ENCODE measurements at places on chromosomes 13 and 19.

GRCh38 chr19:6216236-6216995, 63.4 kb downstream of the MLLT1 start:
- DNase-seq: no peak

DNA sequence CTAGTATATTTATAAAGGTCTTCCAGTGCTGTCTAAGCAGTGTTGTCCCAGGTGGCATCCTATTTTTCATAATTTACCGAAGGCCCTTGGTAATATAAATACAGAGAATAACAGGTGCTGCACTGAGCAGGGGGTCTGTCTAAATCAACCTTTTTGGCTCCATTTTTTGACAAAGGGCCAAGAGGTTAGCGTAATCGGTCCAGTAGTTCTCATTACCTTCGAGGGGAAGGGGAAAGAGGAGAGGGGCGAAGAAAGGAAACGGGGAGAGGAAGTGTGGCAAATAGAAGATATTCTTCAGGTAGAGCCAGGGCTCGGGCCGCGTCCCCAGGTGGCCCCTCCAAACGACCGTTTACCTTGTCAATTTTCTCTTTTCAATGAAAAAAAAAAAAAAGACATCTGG, 749 bp upstream of the PAN3 start:
- no peak for DNase-seq

DNA sequence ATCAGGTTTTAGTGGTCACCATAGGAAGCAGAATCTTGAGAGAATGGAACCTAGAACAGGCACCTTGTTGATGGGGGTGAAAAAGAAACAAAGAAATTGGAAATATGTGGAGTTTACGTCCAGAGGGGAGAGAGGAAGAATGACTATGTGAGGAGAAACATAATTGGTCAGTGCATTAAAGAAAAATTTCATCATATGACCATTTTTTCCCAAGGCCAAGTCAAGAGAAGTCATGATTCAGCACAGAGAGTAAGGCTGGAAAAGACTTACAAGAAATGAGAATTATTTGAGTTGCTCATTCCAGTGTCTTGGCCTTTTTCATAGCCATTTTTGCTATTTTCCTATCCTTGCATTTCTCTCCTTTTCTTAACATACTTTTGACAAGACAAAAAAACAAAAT, 421.7 kb downstream of the EFNB2 start:
- no peak for DNase-seq

DNA sequence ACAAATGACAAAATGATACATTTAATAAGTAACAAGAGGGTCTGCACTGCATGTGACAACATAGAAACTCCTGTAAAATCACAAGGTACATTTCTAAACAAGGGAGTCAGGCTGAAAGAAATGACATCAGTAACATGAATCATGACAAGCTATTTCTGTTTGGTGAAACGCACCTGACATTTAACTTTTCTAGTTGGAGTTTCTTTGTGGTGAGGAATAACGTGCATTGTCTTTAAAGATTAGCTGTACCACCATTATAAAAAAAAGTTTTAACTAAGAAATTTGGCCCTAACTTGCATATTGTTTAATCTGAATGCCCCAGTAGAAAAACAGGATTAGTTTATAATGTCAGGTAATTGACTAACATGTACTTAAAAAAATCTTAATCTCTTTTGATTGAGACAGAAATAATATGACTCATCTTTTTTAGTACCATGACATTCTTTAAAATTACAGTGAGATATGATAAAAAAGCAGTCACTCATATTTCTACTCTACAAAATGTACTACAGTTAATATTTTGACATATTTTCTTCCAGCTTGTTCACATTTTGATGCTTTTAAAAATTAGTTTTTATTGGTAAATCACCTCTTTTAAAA, 418.2 kb downstream of the KLF12 start:
- DNase-seq: no peak

DNA sequence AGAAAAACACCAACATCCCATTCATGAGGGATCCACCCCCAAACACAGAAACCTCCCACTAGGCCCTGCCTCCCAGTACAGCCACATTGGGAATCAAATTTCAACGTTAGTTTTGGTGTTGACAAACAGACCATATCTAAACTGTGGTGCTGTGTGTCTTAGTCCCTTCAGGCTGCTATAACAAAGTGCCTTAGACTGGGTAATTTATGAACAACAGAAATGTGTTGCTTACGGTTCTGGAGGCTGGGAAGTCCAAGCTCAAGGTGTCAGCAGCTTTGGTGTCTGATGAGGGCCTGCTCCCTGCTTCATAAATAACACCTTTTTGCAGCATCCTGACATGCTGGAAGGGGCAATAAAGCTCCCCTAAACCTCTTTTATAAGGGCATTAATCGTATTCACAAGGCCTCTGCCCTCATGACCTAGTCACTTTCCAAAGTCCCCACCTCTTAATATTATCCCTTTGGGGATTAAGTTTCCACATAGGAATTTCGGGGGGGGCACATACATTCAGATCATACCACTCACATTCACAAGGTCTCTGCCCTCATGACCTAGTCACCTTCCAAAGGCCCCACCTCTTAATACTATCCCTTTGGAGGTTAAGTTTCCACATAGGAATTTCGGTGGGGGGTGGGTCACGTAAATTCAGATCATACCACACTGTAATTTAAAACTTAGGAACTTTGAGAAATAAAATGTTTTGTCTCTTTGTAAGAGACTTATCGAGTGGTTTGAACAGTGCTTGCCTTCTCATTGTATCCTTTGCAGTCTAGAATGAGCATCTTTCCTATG, 27.5 kb downstream of the ZNF507 start:
- no peak for DNase-seq

GRCh38 chr19:54335164-54335563, 3.8 kb downstream of the LILRA4 start:
- no peak for DNase-seq

GRCh38 chr13:41613984-41614661, 156.8 kb downstream of the RGCC start:
- DNase-seq: no peak

GRCh38 chr19:35501684-35502083, 11.4 kb upstream of the KRTDAP start:
- no peak for DNase-seq

DNA sequence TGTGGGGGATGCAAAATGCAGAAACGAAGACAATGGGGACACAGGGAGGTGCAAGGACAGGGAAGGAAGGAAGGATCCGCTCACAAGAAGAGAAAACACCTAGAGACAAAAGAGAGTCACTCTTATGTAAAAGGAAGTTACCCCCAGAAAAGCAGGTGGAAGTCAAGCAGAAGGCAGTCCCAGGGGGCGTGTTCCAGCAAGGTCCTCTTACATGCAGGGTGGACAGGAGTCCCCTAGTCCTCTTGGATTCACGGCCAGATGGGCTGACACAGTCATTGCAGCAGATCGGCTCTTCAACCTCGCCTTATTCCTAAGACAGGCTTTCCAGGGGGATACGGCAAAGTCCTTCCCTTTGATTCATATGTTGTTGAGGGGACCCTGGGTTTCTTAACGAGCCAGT, 83.9 kb upstream of the SPATA13 start:
- no peak for DNase-seq

- no peak for DNase-seq
These were observed 523.1 kb downstream of the DCT start for GRCh38 chr13:93956426-93956825.

- no peak for DNase-seq
These were observed 6.8 kb downstream of the ZNF134 start for GRCh38 chr19:57620673-57621348.

- DNase-seq: no peak
These were observed 47.7 kb downstream of the FNDC3A start for GRCh38 chr13:49023431-49023830.

DNA sequence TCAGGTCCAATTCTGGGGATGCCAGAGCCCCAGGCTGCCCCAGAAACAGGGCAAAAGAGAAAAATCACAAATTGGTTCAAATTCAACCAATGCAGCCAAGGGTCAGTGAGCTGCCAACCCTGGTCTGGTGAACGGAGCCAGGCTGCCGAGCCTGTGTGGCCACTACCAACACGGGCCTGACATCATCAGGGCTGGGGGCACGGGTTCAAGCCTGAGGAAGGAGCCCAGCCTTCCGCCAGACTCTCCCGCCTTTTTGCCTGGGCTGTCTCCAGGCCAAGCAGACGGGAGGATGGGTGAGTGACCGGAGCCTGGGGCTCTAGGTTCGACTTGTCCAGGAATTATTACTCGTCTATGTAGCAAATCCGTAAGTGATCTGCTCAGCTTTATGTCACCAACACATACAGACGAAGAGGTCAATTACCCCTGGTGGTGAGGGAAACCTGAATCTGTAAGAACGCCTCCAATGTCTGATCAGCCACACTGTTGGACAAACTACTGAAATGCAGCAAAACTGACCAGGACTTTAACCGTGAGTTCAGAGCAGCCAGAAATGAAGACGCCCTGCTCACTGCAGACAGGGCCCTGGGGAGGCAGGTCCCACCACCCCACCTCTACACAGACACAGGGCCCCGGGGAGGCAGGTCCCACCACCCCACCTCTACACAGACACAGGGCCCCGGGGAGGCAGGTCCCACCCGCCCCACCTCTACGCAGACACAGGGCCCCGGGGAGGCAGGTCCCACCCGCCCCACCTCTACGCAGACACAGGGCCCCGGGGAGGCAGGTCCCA, 31.8 kb downstream of the RAB20 start:
- no peak for DNase-seq

DNA sequence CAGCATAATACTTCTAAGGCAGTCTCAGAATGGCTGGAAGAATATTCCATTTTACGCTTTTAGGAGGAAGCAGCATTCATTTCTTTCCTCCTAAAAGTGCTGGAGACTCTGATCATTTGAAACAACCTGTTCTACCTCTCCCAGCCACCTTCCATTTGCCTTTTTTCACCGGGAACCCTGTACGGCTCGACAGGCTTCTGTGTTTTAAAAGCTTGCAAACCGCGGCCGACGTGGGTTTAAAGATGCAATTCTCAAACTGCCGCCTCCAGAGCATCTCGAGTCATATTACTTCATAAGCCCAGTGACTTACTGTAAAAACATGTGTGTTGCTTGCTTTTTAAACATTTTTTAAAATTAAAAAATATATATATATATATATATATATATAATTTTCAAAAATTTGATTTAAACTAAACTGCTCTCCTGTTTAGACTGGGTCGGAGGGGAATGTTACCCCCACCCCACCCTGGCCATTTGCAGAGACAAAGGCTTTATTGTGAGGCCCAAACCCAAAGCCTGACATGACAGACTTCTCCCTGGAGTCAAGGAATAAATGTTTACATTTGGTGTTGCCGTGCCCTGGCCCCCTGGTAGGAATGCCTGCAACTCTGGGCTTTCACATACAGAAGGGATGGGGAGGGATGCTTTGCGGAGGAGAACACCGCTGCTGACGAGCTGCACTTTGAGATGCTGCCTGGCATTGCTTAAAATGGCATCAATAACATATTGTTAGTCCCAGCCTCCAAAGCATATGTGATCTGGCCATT, 30.4 kb downstream of the ZNF536 start:
- DNase-seq: no peak

GRCh38 chr13:77172650-77173049, 145.7 kb upstream of the FBXL3 start:
- DNase-seq: no peak
